Activated CD4-positive, CD25-positive, alpha-beta regulatory T cell (primary cell): ENCODE measurements at places on chromosomes 1 and 21.

GRCh38 chr1:59601811-59602210 is 212.9 kb upstream of the HOOK1 start:
- DNase-seq = no peak

DNA sequence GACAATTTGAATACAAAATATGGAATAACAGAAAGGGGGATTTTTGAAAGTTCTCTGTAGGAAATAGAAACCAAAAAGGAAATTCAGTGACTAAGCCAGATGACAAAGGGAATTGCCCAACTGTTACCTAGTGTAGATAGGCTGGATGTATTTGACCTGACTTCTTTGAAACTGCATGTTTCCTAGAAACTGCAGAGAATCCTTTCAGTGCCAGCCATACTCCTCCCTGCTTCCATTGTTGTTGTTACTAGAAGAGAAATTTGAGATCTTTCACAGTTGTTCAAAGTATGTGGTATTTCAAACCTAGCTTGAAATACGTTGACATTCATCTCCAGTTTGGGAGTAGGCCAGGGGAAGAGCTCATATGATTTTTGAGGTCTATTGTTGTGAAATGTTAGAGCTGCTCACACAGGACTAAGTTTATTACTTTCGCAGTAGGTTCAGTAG is 1.8 kb upstream of the GBP5 start:
- DNase-seq = no peak

GRCh38 chr21:39010629-39011404 is 172.4 kb downstream of the PSMG1 start:
- DNase-seq = no peak

- no peak for DNase-seq
These were observed 37.6 kb downstream of the BEND5 start for GRCh38 chr1:48739091-48739490.

GRCh38 chr1:82565146-82565545 is 764.4 kb downstream of the ADGRL2 start:
- DNase-seq = no peak

GRCh38 chr1:224433701-224434672 is 610 bp downstream of the WDR26 start:
- peak; percentile 38 for DNase-seq
